ENCODE measurements at places on chromosomes 1 and 21.

- no peak for DNase-seq
Observed at GRCh38 chr1:201456499-201457309, 12.3 kb downstream of the PHLDA3 start.

- DNase-seq, result no peak
Observed at GRCh38 chr1:214384373-214385079, 103.6 kb downstream of the SMYD2 start.

GRCh38 chr1:40606978-40607377 is 58.5 kb downstream of the RIMS3 start:
- no peak for DNase-seq

- DNase-seq, result peak; percentile 76
Observed at GRCh38 chr1:40450495-40451237, 390 bp downstream of the ZFP69B start.

GRCh38 chr1:155471891-155472290 is 90.7 kb downstream of the ASH1L start:
- no peak for DNase-seq

DNA sequence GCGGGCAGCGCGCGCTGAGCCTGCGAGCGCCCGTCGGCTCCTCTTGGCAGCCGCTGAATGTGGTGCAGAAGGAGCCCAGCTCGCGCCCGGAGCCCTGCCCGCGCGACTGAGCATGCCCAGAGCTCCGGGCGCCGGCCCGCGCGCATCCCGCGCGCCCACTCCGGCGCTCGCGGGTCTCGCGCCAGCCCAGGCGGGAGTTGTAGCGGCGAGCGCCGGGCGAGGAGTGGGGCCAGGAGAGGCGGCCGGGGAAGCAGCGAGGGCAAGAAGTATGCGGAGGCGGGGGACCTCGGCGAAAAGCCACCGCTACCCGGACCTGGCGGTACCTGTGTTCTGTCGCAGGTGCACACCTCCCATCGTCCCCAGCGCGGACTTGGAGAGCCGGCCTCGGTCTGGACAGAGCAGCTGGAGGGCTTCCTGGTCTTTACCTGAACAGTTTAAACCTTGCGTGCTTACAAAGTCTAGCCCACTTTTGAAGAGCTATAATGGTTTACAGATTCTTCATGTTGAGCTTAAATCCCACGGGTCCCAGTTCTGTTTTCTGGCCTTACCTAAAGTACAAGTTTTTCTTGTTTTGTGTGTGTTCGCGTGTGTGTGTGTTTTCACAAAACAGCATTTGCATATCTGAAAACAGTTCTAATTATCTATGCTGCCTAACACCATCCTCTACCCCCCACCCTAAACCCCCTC is at the start of gene DDAH1:
TSS of gene DDAH1 (minus strand) at position 61 of the 687 bp plus-strand sequence. CDS start 114 bp downstream, outside the sequence.
- no peak for DNase-seq

GRCh38 chr1:155024315-155024714 is 9.3 kb downstream of the DCST2 start:
- DNase-seq, result no peak

DNA sequence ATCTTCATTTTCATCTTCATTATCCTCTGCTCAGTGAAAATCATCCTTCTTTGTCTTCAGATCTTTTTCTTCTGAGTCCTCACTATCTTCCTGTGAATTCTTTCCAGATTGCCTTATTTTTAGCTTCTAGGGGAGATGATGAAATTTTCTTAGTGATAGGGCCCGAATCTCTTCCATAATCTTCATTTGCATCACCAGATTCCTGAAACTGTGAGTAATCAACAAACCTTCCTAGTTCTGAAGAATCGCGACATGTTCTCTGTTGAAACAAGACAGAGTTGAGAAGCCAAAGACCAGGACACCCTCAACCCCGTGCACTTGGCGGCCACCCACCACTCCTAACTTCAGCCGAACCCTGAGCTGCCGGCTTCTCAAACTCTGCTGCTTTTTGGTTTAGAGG is 92.8 kb upstream of the CDC42BPA start:
- no peak for DNase-seq

GRCh38 chr1:177983077-177983476 is 13.2 kb upstream of the SEC16B start:
- DNase-seq, result no peak

Measured in GM20000 (cell line).